ENCODE measurements at places on chromosomes 12 and 14.

- DNase-seq, result no peak
These were observed 993.9 kb downstream of the GALC start for GRCh38 chr14:86999036-86999435.

DNA sequence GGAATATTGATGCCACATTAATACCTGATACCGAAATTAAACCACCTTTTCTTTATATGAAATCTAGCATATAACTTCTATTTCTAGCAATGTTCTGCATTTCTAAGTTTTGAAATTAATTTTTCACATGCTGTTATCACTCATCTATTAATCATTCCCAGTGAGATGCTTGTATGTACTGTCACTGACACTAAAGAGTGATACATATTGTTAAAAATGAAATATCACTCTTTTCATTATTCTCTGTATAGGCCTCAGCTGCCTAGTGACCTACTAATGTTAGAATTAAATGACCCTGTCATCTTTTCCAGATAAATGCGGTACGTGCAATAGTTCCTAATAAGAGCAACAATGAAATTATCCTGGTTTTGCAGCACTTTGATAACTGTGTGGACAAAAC, 49.7 kb upstream of the KCNH3 start:
- DNase-seq, result no peak

DNA sequence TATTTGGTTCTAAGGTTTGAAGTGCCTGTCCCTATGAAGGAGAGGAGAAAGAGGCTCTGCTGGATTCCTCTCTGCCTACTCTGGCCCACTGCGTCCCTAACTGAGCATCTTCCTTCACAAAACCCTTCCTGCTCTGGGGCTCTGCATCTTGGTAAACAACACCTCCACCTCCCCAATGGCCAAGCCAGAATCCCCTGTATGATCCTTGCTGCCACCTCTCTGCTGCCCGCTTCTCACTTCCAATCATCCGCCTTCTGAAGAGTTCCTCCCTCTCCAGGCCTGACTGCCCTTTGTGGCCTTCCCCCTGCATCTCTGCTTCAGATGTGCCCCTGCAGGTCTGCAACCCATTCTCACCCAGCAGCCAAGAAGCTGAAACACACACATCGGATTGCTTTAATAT, 110.6 kb upstream of the RPH3A start:
- DNase-seq, result no peak

DNA sequence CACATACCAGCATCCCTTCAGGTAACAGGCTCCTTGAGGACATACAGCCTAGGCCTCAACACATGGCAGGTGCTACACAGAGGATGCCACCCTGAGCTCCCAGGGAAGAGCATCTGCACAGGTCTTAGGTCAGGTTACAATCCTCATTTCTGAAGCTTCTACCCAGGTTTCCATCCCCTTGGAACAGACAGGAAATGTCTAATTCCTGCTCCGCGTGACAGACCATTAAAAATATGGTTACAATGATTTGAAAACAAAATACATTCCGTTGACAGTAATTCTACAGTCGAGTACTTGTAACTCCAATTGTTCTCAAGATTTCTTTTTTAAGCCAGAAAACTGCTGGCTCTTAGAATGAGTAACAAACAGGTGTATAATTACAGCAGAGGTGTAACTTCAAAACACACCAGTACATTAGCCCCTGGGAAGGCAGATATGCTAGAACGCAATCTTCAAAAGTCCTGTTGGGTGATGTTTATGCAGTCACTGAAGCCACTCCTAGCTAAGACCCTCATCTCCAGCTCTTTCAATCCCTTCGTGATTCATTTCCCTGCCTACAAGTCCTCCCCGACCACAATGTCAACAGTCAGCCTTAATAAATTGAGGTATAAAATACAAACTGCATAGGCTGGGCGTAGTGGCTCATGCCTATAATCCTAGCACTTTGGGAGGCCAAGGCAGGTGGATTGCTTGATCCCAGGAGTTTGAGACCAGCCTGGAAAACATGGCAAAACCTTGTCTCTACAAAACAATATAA, 11.6 kb downstream of the SETD3 start:
- DNase-seq, result no peak

GRCh38 chr12:67667276-67668073, 18.9 kb downstream of the DYRK2 start:
- DNase-seq, result no peak

- peak; percentile 76 for DNase-seq
These were observed 1.7 kb upstream of the CCND2 start for GRCh38 chr12:4271717-4272423.

DNA sequence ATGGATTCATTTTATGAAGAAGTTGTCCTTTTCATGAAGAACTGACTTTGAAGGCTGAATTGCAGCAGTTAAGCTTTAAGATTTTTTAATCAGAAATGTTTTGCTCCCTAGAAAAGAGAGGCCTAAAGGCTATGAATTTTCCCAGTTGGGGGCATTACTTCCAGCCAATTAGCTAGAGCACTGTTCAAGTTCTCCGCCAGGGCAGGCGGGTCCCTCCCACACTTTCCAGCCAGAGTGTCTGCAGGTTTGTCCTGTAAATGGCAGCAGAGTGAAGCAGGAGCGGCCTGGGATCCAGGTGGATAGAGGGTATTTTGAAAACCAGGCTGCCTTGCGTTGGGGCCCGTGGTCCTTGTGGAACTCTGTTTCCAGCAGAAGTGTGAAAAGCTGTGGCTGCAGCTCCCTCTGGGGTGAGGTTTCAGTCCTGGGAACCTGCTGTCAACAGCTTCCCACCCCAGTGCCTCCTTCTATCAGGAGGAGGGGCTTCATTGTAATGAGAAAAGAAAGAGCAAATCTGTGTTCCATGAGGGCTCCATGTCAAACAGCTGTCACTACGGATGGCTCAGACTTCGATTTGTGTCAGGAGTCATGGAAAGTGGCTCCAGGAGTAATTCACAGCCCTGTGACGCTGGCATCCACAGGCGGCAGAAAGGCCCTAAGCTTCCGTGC, 210.7 kb upstream of the TMEM132C start:
- no peak for DNase-seq

- DNase-seq, result no peak
These were observed 1015.1 kb downstream of the DIO2 start for GRCh38 chr14:79196216-79196615.

- DNase-seq, result no peak
These were observed 271.0 kb upstream of the RTL1 start for GRCh38 chr14:101174522-101174838.
